Right ventricle myocardium inferior (tissue), 1 donor: ENCODE measurements at places on chromosomes 1 and 21.

GRCh38 chr1:6889875-6890480 is 104.7 kb downstream of the CAMTA1 start:
- DNase-seq: no peak

DNA sequence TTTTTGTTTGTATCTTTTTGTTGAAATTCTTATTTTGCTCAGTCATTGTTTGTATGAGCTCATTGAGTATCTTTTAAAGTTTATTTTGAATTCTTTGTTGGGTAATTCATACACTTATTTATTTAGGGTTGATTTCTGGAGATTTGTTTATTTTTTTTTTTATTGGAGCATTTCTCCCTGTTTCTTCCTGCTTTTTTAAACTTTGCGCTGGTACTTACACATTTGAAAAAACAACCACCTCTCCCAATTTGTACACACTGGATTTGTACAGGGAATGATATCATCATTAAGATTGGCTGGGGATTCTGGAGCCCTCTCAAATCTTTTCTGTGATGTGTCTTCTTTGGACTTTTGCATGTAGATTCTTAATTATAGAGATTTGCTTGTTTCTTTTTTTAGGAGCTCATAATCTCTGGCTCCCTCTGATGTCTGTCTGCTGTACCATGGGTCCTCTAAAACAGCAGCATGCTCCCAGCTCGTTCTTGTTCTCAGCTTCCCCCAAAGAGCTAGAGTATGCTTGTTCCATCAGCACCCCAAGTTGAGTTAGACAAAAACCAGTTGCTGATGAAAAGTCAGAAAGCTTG is 310.7 kb downstream of the DUSP10 start:
- no peak for DNase-seq

- DNase-seq: peak; percentile 75
Observed at GRCh38 chr1:17661546-17662157, 93.5 kb upstream of the ACTL8 start.

GRCh38 chr1:29878501-29878900 is 642.2 kb downstream of the PTPRU start:
- DNase-seq: no peak

GRCh38 chr1:224082146-224082545 is 31.8 kb upstream of the FBXO28 start:
- no peak for DNase-seq

DNA sequence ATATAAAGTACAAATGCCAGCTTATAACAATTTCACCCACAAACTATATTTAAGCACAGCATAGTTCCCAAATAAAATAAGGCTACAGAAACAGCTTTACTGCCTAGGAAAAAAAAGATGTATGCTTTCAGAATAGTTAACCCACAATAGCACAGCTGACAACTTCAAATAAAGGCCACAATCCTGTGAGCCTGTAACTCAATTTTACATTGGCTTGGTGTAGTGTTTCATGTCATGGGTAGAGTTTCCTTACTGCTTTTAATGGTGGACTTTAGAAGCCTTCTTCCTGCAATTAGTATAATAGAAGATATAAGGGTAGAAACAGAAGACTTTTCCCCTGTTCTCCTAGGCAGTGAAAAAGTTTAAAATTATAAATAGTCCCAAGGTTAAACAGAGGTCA is 44.3 kb upstream of the ZC3H11B start:
- no peak for DNase-seq

GRCh38 chr1:226302731-226303130 is 6.2 kb downstream of the LIN9 start:
- no peak for DNase-seq

DNA sequence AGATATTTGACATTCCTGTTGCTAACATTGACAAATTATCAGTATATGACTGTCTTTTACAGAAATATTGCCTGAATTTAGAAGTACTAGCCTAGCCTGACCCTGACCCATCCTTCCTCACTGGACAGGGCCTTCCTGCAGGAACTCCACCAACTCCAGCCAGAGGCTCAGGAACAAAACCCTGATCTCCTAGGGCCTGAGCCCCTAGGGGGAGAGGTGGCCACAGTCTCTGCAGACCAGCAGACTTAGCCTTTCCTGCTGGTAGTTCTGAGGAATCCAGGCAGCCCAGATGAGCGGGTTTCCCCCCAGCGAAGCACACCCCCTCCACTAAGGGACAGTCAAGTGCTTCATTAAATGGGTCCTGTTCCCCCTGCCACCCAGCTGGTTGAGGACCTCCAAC is 44.3 kb upstream of the LRIF1 start:
- DNase-seq: peak; percentile 43

GRCh38 chr1:24222793-24223192 is 35.7 kb upstream of the IFNLR1 start:
- no peak for DNase-seq

DNA sequence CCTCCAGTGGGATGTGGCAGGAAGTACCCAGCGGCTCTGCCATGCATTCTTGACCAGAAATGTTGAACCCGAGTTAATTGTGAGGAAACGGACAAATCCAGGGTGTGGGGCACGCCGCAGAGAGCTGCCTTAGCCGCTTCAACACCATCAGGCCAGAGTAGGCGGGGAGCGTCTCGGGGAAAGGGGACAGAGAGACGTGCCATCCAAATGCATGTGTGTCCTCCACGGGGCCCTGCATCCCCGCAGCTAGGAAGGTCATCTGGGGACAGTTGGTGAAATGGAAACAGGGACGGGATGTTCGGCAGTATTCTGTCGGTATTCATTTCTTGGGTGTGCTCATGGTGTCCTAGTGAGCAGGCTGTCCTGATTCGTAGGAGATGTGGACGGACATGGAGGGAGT is 59.1 kb upstream of the TRAPPC10 start:
- peak; percentile 70 for DNase-seq

- no peak for DNase-seq
Observed at GRCh38 chr1:79193211-79194079, 186.9 kb upstream of the ADGRL4 start.
